ENCODE measurements at places on chromosomes 2 and 18.

DNA sequence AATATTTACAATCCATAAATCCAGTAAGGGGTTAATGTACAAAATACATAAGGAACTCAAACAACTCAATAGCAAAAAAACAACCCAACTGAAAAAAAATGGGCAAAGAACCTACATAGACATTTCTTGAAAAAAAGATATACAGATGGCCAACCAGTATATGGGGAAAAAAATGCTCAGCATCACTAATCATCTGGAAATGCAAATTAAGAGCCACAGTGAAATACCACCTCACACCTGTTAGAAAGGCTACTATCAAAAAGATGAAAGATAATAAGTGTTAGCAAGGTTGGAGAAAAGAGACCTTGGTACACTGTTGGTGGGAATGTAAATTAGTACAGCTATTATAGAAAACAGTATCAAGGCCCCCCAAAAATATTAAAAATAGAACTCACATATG lies 14.6 kb downstream of the AP1S3 start:
- DNase-seq: no peak

- no peak for DNase-seq
Measured at GRCh38 chr2:237430861-237431260, 16.9 kb upstream of the COL6A3 start.

DNA sequence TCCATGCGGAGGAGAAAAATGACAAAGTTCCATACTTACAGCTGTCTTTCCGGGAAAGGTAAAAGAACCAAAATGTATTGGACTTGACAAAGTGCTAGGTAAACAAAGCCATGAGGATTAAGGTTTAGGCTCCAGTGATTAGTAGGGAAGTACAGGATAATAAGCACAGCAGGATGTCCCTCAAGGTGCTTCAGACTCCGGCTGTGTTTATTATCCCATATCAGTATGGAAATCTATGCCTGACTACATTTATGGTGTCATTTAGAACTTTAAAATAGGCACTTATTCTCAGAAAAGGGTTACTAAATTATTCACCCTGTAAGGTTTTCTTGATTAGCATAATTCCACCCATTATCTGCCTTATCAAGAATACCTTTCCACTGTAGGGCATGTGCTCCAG lies 136.3 kb upstream of the CCDC68 start:
- no peak for DNase-seq

GRCh38 chr2:9753665-9754531 lies 89.4 kb upstream of the TAF1B start:
- DNase-seq: no peak

- DNase-seq: no peak
Measured at GRCh38 chr2:467892-468647, 180.2 kb upstream of the ALKAL2 start.

DNA sequence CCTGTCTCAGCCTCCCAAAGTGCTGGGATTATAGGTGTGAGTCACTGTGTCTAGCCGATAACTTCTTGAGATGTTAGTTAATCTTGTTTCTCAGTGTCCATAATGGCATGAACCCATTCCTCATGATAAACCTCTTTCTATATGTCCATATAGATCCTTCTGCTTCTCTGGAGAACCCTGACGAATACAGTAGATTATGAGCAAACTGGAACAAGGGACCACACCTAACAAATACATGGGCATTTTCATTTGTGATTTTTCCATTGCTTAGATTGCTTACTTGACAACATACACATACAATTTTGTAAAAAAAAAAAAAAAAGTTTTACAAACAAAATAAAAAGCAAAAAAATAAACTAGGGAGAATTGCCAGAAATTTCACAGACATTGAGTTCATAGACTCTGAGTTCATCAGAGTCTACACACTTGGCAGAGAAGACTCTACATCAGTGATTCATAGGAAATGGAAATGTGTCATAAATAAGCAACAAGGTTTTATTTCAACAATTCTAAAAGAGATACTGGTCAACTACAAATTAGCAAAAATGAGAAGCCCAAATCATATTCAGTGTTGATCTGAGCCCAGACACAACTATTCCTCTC lies 96.7 kb downstream of the GALR1 start:
- DNase-seq: no peak

- DNase-seq: no peak
Measured at GRCh38 chr2:133352719-133353118, 215.5 kb downstream of the NCKAP5 start.

All from right renal cortex interstitium (tissue), 3 donors.